ENCODE measurements at places on chromosomes 13 and 19. TPM values are rescaled to one million over a fixed set of nuclear protein-coding genes. Genes with fewer than 3 reads are reported as not detected.

IZUMO2 gene
- total RNA-seq: not detected

CALM3 gene
- total RNA-seq: 212 TPM

GATAD2A gene
- 74.3 TPM for total RNA-seq

GDF15 gene
- total RNA-seq: 20.4 TPM

ARHGEF18 gene
- 52.0 TPM for total RNA-seq

SIGLECL1 gene
- total RNA-seq: not detected

INSL3 gene
- not detected for total RNA-seq

CD37 gene
- total RNA-seq: not detected

DPY19L3 gene
- 40.2 TPM for total RNA-seq

PCDH17 gene
- total RNA-seq: 0.33 TPM

FBXW9 gene
- total RNA-seq: 30.7 TPM

SWSAP1 gene
- 1.6 TPM for total RNA-seq

PCDH9 gene
- 1.8 TPM for total RNA-seq

ZNF90 gene
- total RNA-seq: 1.0 TPM

APBA3 gene
- total RNA-seq: 35.7 TPM

UQCRFS1 gene
- 60.8 TPM for total RNA-seq

ZNF460 gene
- 31.4 TPM for total RNA-seq

TMEM145 gene
- 0.16 TPM for total RNA-seq

NLRP7 gene
- not detected for total RNA-seq

NCAN gene
- not detected for total RNA-seq

FFAR1 gene
- total RNA-seq: not detected

ZNF333 gene
- total RNA-seq: 8.2 TPM

AMER2 gene
- under 0.01 TPM for total RNA-seq

CD79A gene
- 0.33 TPM for total RNA-seq

MBD3L2 gene
- not detected for total RNA-seq

STOML3 gene
- not detected for total RNA-seq

SIGLEC8 gene
- not detected for total RNA-seq

TNFSF9 gene
- total RNA-seq: 28.5 TPM

FXYD3 gene
- total RNA-seq: not detected

CGB8 gene
- 0.25 TPM for total RNA-seq

FGF21 gene
- not detected for total RNA-seq

SYNGR4 gene
- total RNA-seq: 0.51 TPM

SLC10A2 gene
- not detected for total RNA-seq

CCNA1 gene
- 1.3 TPM for total RNA-seq
